Myocyte (in vitro differentiated cells): ENCODE measurements at places on chromosomes 12 and 14. TPM values are rescaled to one million over a fixed set of nuclear protein-coding genes. Genes with fewer than 3 reads are reported as not detected.

MAX gene
- 38.7 and 43.0 TPM in 2 replicates for total RNA-seq

KRT71 gene
- not detected in 2 replicates for total RNA-seq

ABCD2 gene
- total RNA-seq = 0.26 and 0.45 TPM in 2 replicates

CTSG gene
- not detected in 2 replicates for total RNA-seq

E2F7 gene
- total RNA-seq = 3.9 and 7.3 TPM in 2 replicates

CLEC4D gene
- not detected in 2 replicates for total RNA-seq

OR6C76 gene
- total RNA-seq = not detected in 2 replicates

OR4E2 gene
- not detected in 2 replicates for total RNA-seq

PTPRR gene
- total RNA-seq = 12.7 and 15.5 TPM in 2 replicates

OR4N5 gene
- not detected in 2 replicates for total RNA-seq

DRAM1 gene
- 5.6 and 10.6 TPM in 2 replicates for total RNA-seq

NEUROD4 gene
- total RNA-seq = not detected in 2 replicates

PRH2 gene
- total RNA-seq = not detected in 2 replicates

IL22 gene
- total RNA-seq = not detected in 2 replicates

SSTR1 gene
- total RNA-seq = 0.32 and 0.68 TPM in 2 replicates

TAS2R13 gene
- 0.94 and 1.2 TPM in 2 replicates for total RNA-seq

TMEM119 gene
- total RNA-seq = 34.4 and 55.5 TPM in 2 replicates

SMCO2 gene
- total RNA-seq = not detected in 2 replicates

IQSEC3 gene
- not detected in 2 replicates for total RNA-seq

MYL2 gene
- 20.2 and 24.6 TPM in 2 replicates for total RNA-seq

NDRG2 gene
- 45.4 and 61.1 TPM in 2 replicates for total RNA-seq

IL31 gene
- total RNA-seq = not detected in 2 replicates

ALDH2 gene
- 2.7 and 3.2 TPM in 2 replicates for total RNA-seq

RASSF9 gene
- total RNA-seq = 0.05 and 0.08 TPM in 2 replicates

SERPINA10 gene
- not detected in 2 replicates for total RNA-seq

CEBPE gene
- not detected in 2 replicates for total RNA-seq

EMP1 gene
- total RNA-seq = 54.9 and 141 TPM in 2 replicates

SERPINA12 gene
- total RNA-seq = not detected in 2 replicates

ACOT6 gene
- not detected in 2 replicates for total RNA-seq

TECPR2 gene
- total RNA-seq = 11.7 and 15.8 TPM in 2 replicates

FAM186B gene
- 0.10 and 0.27 TPM in 2 replicates for total RNA-seq

ASCL1 gene
- not detected in 2 replicates for total RNA-seq

PLBD1 gene
- total RNA-seq = 0.19 and 0.21 TPM in 2 replicates

COL2A1 gene
- total RNA-seq = 0.51 and 0.78 TPM in 2 replicates

LMO3 gene
- 50.6 and 57.6 TPM in 2 replicates for total RNA-seq

KRT3 gene
- not detected in 2 replicates for total RNA-seq
